ENCODE measurements at places on chromosomes 16 and 17.

DNA sequence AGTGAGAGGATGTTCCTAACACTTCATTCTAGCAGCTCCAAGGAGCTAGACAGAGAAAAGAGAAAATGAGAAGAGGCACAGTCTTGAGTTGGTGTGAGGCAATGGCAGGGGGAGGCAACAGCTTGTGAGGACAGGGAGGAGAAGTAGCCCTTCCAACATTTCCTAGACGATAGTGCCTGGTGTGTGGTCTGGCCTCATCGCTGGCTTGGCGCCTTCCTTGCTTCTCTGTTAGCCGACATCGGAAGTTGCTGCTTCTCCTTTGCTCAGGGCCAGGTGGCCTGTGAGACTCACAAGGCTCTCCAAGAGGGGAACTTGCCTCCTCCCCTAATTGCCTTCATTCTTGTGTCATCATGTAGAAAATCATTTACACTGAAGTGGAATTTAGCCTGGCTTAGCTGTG is 208.7 kb downstream of the MAP2K4 start:
- DNase-seq, result no peak

- DNase-seq, result no peak
Measured at GRCh38 chr16:82260212-82260795, 90.3 kb upstream of the MPHOSPH6 start.

GRCh38 chr17:64091116-64091515 is 38.8 kb downstream of the ERN1 start:
- no peak for DNase-seq

GRCh38 chr17:7356072-7356549 is 1.2 kb downstream of the TMEM95 start:
- no peak for DNase-seq
